ENCODE measurements at places on chromosomes 1 and 21.

GRCh38 chr1:40699787-40700186 lies 8.3 kb downstream of the NFYC start:
- no peak for DNase-seq

DNA sequence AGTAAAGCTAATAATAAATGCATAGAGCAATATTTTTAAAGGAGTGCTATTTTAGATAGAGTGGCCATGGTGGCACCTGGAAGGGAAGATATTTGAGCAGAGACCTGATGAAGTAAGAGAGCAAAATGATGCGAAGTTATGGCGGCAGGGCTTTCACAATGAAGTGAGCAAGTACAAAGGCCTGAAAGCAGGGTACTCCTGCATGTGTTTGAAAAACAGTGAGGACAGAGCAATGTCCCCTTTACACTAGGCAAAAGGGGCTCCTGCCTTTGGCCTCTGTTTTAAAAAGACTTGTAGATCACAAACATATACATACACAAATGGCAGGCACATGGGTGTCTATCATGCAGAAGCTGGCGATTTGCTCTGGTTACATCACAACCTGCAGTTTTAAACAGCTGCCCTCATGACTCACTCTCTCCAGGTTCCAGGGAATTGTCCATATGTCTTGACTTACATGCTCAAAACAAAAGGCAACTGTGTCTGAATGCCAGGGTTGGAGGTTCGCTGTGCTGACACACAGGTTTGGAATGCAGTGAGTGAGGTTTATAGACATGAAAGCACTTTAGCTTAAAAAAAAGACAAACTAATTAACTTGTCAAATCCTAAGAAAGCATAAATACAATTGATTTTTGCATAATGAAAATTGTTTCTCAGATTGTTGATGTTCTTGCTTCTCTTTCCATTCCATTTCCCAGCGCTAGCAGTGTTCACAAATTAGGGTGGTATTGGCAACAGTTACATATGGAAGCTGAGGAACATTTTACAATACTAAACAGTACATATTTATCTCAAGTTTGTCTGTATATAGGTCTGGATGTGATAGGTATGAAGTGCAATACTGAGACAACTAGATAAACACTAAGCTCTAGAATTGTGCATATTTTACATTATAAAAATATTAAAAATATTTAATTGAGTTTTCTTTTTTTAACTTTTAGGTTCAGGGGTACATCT lies 313.9 kb downstream of the BARHL2 start:
- peak; percentile 85 for DNase-seq

GRCh38 chr1:26057189-26057588 lies 10.2 kb downstream of the TRIM63 start:
- no peak for DNase-seq

DNA sequence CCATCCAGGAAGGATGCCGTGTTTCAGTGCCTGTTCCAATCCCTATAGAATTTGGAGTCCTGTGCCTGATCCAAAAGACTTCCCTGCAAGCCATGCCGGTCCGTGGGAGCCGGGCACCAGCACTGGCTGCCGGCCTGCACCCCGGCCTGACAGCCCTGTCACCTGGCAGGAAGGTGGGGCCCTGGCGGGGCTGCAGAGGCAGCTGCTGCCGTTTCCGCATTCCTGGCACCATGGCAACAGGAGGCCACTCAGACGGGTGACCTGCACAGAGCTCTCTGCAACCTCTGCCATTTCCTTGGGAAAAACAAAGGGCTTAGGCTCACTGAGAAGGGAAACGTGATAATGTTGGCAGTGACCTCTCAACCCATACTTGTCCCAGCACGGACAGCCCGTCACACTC lies 63.2 kb upstream of the TMEM51 start:
- DNase-seq: no peak

- DNase-seq: no peak
These were observed 77.8 kb upstream of the C1orf105 start for GRCh38 chr1:172342584-172343239.

GRCh38 chr1:244406337-244406736 lies 45.4 kb downstream of the ADSS2 start:
- DNase-seq: no peak

- DNase-seq: peak; percentile 34
These were observed 1.7 kb upstream of the MAN1A2 start for GRCh38 chr1:117365350-117366176.

GRCh38 chr1:191839891-191840290 lies 318.4 kb upstream of the RGS18 start:
- DNase-seq: no peak

DNA sequence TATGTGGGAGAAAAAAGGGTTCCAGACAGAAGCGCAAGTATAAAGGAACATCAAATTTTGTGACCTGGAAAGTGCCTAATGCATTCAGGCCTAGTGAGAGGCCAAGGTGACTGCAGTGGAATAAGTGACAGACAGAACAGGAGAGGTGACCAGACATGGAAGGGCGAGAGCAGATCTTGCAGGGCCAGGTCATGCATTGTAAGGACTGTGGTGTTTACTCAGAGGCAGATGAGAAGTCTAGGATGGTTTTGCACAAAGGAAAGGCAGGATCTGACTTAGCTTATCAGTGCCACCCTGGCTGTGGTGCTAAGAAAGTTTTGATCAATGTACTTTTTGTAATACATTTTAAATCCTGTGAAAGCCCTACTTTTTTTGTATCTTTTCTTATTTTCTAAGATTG lies 34.1 kb upstream of the AHCYL1 start:
- no peak for DNase-seq

GRCh38 chr1:206785182-206785765 lies 13.0 kb upstream of the IL10 start:
- DNase-seq: no peak

- DNase-seq: no peak
These were observed 1.1 kb upstream of the ERRFI1 start for GRCh38 chr1:8026976-8027747.

DNA sequence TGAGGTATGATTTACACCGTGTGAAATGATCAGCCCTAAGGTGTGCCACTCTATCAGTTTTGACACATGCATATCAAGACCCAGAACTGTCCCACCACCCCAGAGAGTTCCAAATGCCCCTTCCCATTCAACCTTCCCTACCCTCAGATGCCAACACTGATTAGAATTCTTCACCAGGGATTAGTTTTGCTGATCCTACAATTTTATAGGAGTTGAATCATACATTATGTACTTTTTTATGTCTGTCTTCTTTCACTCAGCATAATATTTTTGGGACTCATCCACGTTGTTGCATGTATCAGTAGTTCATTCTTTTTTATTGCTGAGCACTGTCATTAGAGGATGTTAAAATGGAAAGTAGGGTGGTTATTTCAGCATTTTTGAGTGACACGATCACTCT lies 178.3 kb downstream of the ZSCAN20 start:
- no peak for DNase-seq

- peak; percentile 58 for DNase-seq
These were observed 55.6 kb upstream of the PPP2R5A start for GRCh38 chr1:212229654-212230053.

DNA sequence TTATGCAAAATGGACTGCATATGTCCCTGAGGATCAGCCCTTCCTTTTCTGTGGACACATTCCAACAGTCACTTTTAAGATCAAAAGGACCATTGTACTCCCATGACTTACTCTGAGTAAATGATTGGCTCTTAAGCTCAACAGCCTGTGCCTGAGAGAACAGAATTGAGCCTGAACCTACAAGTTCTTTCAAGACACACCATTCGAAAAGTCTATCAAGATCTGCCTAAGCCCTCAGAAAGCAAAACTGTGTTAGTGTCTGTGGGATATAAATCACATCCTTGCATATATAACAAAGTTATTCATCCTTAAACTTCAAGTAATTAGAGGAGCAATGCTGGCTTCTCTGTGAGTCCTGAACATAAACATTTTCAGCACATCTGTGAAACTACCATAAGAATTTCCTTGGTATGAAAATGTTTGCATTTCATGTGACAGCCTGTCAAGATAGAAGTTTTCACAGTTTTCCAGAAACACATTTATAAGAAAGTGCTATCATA lies 41.6 kb downstream of the PCNX2 start:
- DNase-seq: no peak

DNA sequence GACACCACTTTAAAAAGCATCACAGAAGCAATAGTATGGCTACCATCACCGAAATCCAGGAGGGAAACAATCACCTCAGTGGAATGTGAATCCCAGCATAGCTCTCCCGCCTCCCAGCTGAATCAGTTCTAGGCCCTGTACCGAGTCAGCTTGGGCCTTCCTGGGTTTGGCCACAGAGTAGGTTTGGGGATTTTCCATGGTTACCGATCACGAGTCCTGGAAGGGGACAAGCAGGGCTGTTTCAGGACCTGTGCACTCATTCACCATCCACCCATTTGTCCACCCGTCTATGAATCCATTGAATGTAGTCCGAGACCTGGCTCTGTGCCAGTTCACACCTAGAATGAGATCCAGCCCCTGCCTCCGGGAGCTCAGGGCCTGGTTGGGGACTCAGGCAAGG lies 94.2 kb downstream of the ARHGEF10L start:
- DNase-seq: peak; percentile 77

DNA sequence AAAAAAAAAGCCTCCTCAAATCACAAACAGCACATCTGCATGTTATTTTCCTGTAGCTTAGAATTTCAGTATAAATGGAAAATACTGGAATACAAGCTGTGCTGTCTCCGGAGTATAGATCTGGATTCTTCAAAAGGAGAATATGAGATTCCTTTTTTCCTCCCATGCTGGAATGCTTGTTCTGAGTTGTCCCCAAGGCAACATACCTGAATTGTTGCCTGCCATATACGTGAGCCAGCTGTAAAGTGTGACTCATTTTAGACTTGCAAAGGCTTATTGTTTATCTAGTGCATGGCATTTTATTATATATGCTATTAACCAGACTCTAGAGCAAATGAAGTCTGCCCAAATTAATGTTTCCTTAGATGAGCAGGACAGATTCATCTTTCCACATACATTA lies 95.0 kb upstream of the C1orf105 start:
- DNase-seq: peak; percentile 65

- DNase-seq: no peak
These were observed 643.9 kb upstream of the CAMK1G start for GRCh38 chr1:208939537-208940085.

- peak; percentile 25 for DNase-seq
These were observed 18.4 kb downstream of the MTX1 start for GRCh38 chr1:155226910-155227260.

- no peak for DNase-seq
These were observed 35.6 kb downstream of the CAMSAP2 start for GRCh38 chr1:200774311-200774710.

DNA sequence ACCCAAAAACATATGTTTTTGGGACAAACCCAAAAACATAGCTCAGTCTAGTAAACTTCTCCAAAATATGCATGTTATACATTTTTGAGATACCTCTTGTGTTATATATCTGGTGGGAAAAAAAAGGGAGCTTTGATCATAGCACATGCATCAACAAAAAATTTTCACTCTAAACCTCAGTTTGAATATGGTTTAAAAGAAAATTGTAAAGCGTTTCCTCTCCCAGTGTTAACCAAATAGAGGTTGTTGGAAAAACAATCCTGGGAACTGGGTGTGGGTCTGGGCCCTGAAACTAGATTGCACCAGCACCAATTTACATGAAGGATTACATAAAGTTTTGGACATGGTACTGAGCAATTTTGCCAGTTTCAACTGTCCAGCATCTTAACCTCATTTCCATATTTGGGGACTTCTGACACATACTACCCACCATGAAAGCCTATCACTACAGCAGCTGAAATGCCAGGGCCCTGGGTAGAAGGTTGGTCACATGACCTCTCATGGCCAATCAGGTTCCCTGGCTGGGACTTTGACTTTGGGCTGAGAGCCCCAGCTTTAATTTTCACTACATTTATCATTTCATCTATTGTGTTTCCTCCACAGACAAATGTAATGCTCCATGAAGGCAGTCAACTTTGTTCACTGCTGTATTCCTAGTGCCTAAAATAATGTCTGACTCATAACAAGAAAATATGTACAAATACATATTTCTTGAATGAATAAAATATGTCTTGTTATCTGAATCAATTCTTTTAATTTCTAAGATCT lies 150.7 kb downstream of the SETD4 start:
- DNase-seq: peak; percentile 58

DNA sequence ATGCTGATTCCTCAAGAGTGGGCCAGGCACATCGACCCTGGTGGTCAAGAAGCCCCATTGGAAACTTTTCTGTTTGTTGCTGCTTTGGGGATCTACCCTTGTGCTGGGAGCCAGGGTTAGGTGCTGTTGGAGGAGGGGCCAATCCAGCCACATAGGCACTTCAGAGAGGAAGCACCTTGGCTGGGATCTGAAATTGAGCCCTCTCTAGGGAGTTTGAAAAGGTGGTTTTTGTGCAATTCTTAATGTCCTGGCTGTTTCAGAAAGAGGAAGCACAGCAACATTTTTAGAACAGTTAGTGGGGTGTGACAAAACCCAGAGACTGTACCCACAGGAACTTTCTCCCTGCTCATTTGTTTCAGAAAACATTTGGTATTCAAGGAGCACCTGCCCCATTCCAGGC lies 17.2 kb upstream of the BEND5 start:
- DNase-seq: no peak

DNA sequence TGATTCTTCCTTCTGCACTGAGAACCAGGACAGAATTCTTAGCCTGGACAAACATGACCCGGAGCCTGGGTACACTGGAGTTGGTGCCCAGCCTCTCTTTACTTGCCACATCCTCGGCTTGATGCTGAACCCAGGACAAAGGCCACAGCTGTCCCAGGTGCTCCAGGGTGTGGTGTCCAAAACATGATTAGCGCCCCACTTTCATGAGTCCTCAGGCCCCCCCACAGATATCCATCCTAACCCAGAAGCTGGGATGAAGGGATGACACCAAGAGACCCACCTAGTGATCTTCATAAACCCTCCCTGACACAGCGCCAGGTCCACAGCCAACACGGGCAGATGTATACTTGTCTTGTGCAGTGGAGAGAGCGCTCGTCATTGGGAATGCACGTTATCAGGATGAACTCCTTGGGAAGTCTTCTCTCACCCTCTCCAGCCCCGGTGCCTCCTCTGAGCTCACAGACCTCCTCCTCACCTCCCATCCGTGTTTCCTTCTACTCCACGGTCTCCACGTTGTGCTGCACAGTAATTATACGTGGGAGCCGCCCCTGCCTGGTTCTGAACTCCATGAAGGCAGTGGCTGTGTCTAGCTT lies 3.6 kb downstream of the ABCA4 start:
- no peak for DNase-seq
